ENCODE measurements at places on chromosomes 6 and 20.

DNA sequence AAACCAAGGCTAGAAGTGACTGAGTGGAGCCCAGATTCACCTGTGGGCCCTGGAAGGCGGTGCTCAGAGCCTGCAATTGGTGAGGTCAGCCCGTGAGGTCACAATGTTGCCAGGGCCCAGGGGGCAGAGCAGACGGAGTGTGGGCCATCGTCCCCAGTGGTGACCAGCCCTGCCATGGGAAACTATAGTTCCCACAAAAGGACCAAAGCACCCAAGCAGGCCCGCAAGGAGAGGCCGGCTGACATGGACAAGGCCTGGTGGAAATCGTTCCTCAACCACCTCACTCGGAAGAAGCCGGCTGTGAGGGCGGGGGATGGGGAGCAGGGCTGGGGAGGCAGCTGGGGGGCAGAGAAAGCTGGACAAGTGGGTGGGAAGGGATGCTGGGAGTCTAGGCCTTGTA lies at the start of gene C20orf144:
TSS of gene C20orf144 (plus strand) at position 156 of the 400 bp plus-strand sequence. CDS start at position 175, 19 bp downstream.
- no peak for DNase-seq

DNA sequence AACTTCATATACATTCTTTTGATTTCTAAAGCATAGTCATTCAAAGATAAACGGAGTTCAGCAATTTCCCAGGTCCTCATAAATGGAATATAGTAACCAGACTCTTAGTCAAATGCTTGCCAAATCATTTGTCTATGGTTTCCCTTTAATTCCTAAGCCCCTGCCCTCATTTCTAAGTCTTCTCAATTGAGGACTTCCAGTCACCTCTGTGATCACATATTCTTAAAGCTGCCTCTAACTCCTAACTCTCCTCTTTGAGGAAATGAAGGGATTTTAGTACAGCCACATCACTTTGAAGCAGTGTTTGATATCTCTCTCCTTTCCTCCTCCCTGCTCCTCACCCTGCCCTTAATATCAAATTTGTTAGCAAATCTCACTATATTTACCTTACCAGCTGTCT lies 58.7 kb downstream of the PLEKHG1 start:
- no peak for DNase-seq

DNA sequence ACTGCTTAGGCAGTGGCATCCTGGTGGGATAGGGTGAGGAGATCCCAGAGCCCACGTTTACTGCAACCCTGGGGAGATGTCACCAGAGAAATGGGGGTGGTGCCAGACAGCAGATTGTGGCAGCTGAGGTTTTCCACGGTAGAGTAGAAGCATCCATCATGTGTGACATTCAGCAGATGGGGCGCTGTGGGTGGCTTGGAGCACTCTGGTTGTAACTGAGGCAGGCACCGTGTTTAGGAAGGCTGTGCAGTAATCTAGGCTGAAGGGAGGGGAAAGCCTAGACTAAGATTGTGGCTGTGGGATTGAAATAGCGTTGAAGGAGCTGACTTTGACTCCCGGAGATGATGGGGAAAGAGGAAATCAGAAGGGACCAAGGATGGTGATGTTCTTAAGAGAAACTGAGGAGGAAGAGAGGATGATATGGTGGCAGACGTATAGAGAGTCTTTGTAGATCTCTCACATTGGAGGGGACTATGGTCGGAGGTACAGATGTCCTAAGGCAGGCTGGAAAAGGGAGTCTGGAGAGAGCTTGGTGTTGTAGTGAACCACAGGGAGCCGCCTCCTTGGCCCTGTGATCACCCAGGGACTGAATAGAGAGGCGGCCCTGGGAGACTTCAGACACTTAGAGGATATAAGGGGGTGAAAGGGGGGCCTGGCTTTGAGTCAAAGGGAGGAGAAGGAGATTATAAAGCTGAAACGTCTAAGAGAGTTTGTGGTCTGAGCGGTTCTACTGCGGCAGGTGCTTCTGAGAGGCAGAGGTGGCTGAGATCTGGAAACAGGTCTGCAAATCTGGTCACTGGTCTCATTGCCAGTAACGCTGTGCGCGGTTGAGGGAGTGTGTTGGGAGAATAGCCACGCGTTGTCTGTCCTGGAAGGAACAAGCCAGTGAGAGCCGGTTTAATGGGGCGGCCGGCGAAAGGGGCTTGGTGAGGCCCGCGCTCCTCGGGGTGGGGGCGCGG lies 792 bp upstream of the MICA start:
- DNase-seq = peak; percentile 32

DNA sequence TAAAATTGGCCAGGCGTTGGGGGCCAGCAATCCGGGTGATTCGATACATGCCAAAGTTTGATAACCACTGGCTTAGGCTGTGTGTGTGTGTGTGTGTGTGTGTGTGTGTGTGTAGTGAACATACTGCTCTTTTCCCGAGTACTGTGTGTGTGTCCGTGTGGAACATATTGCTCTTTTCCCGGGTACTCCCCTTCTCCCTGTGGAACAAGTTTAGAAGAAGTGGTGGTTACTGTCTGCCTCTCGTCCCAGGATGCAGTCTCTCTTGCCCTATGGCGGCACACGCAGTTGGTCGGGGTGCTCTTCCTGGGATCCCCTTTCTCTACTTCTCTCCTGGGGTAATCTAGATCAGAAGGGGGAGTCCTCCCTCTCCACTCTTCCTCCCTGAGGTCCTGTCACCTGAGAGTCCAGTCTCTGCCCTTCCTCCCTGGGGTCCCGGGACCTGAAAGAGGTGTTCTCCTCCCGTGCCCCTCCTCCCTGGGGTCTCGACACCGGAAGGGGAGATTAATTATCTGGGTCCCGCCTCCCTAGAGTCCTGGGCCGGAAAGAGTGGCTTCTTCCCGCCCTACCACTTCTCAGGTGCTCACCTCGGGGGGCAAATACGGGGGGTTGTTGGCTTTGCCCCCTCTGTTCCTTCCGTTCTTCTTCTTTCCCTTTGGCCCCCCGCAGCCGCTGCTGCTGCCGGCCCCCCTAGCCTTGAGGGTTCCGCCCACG lies 516 bp downstream of the GTPBP2 start:
- peak; percentile 68 for DNase-seq

DNA sequence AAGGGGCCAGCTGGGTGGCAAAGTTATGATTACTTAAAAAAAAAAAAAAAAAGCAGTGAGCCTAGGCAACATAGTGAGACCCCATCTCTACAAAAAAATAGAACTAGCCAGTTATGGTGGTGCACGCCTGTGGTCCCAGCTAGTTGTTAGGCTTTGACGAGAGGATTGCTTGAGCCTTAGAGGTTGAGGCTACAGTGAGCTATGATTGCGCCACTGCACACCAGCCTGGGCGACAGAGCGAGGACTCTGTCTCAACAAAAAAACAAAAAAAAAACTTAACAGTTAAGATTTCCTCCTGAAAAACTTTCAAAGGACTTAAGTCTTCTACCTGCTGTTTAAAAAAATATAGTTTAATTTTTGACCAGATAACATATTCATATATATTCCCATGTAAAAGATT lies 2.4 kb downstream of the GTSF1L start:
- no peak for DNase-seq

DNA sequence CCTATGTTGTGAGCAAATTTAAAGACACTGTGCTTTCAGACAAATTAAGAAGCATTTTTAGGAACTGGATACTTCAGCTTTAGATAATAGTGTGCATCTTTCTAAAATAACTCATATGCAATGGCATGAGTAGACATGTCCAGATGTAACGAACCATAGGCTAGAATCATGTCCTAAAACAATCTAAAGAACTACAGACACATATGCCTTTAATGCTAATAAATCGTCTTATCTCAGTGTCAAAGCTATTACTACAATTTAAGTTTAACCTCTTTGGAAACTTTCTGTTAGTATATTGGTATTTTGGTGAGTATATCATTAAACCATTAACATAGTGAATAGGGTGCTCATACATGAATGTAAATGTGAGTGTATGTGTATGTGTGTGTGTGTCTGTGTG lies 908.5 kb upstream of the FLRT3 start:
- no peak for DNase-seq

- DNase-seq = no peak
These were observed 9.3 kb downstream of the CYP21A2 start for GRCh38 chr6:32047539-32047854.

DNA sequence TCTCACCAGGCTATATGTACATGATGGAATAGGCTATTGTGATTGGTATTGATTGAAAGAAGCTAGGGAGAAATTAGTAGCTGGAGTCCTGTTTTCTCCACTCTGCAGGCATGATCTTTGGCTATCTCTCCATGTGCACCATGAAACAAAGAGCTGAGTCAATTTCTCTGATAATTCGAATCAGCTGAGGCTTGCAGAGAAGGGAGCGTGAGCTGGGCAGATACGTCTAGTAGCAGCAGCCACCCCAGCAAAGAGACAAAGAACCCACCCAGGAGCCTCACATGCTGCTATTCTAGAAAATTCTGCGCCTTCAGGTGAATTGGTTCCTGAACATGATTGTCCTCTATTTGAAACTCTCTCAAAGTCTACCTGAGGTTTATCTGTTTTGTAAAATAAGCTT lies 6.9 kb upstream of the SGK1 start:
- no peak for DNase-seq

DNA sequence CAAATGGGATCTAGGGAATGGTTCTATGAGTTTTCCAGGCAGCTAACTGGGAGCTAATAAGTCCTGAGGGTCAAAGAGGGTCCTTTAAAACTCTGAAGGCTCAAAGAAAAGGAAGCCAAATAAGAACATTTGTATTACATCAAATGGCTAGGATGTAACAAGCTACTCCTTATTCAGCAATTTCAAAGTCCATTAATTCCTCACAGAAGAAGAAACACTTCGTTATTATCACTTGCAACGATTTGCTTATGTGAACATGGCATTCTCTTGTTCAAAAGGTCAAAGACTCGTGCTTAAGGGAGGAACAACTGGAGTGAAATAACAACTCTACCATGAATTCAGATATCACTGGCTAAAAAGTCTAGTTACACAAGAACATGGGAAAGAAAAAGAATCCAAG lies 70.8 kb upstream of the FBXO30 start:
- no peak for DNase-seq

DNA sequence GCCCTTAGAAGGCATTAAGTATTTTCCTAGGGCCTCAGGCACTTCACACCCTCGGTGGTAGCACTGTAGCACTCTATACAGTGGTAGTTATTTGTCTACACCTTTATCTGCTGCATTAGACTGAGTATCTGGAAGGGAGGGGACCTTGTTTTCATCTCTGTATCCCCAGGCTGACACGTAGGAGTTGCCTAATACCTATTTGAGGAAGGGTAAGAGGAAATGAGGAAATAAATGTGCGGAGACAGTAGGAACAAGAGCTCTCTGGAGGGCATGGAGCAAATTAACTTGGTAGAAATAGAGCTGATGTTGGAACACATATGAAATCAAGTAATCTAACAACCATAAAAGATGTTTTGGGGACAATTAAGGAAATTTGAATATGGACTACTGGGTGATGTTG lies 3.9 kb downstream of the CNPY3 start:
- DNase-seq = no peak

GRCh38 chr6:6509284-6509683 lies 79.2 kb upstream of the LY86 start:
- DNase-seq = no peak

DNA sequence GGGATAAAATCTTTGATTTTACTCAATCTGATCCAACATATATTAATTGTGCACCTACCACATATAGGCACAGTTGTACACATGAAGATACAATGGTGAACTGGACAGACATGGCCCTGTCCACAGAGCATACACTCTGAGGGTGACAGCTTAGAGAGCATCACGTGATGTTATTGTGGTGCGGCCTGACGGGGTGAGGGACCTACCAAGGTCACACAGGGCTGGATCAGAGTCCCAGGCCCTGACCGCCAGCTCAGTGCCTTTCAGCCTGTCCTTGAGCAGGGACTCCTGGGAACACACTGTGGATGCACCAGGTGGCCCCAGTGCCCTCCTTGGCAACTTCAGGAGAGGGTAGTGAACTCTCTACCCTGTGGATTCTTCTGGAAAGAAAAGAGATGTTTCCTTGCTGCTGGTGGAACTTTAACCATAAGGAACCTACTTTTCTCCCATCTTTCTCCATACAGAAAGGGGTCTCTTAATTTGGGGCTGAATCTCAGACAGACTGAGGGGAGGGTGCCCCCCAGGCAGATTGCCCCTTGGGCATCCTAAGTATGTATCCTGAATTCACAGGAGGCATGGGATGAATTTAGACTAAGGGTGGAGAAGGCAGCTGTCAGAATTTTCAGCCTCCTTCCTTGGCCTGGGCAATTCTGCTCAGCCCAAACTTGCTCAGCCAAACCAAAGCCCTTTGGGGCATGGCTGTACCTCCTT lies 26.5 kb downstream of the PCK1 start:
- no peak for DNase-seq

DNA sequence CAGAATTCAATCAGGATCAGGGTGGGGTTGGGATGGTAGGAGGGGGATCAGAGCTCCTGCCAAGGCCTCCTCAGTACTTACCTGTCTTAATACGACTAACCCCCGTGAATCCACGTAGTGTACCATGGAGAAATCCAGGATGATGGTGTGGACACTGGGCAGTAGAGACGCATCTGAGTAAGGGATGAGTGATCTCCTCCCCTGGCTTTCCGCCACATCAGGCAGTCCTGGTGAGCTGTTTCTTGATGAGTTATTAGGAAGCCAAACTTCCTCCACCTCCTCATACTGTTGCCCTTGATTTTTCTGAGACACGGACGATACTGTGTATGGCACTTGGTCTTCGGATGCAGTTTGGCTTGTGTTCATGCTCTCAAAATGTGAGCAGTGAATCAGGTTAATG lies 34.2 kb upstream of the SRPK1 start:
- DNase-seq = no peak

- no peak for DNase-seq
These were observed 8.9 kb upstream of the TAAR5 start for GRCh38 chr6:132598473-132598872.

DNA sequence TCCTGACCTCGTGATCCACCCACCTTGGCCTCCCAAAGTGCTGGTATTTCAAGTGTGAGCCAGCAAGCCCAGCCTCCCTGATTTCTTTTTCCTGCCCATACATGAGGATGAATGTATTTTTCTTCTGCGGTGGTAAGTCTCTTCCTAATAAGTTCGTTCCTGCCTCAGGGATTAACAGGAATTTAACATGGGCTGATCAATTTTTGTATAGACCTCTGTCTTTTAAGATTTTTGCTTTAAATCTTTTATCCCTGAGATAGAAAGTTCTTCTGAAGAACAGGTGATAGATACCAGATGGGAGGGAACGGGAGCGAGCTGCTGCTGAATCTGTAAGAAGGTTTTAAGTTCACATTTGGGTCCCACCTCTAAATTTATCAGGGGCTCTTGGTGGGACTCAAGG lies 7.0 kb upstream of the ZNFX1 start:
- no peak for DNase-seq

GRCh38 chr20:25320035-25320800 lies 70.4 kb downstream of the ABHD12 start:
- no peak for DNase-seq

DNA sequence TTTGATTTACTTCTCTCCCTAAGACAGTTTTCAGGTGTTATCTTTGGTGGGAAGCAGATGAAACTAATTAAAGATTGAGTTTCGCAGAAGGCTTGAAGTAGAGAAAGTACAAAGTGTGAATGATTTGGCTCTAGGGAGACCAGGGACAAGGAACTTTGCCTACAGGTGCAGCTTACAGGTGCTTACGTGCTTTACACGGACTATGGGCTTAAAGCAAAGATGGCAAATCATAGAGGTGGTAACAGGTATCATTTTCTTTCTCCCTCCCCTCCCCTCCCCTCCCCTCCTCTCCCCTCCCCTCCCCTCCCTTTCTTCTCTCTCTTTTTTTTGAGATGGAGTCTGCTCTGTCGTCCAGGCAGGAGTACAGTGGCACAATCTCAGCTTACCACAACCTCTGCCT lies 136.3 kb downstream of the SLC35B3 start:
- DNase-seq = no peak
